ENCODE measurements at places on chromosomes 3 and 15.

DNA sequence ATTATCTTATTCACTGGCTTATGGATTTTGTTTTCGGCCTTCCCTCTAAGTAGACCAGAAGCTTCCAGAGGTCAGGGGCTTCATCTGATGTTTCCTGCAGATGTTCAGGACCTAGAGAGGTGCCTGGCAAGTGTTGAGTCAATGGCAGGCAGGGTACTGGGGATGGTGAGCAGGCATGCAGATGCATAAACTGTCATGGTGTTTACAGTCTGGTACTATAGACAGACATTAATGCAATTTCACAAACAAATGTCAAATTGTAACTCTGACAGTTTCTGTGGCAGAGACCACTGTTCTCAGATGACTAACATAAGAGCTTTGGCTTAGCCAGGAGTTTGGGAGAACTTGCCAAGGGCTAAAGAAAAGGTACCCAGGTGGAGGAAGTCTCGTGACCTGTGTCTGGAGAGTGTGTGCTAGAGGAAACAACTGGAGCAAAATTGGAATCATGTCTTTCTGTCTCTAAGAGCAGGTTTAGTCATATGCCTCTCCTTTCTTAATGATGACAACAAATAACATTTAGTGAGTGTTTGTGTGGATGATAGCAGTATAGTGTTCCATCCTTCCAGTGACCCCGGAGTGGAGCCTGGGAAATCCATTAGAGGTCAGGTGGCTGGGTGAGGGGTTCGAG is 53.7 kb upstream of the TRAK1 start:
- DNase-seq, result no peak

GRCh38 chr15:99101501-99101900 is 3.4 kb upstream of the SYNM start:
- no peak for DNase-seq

DNA sequence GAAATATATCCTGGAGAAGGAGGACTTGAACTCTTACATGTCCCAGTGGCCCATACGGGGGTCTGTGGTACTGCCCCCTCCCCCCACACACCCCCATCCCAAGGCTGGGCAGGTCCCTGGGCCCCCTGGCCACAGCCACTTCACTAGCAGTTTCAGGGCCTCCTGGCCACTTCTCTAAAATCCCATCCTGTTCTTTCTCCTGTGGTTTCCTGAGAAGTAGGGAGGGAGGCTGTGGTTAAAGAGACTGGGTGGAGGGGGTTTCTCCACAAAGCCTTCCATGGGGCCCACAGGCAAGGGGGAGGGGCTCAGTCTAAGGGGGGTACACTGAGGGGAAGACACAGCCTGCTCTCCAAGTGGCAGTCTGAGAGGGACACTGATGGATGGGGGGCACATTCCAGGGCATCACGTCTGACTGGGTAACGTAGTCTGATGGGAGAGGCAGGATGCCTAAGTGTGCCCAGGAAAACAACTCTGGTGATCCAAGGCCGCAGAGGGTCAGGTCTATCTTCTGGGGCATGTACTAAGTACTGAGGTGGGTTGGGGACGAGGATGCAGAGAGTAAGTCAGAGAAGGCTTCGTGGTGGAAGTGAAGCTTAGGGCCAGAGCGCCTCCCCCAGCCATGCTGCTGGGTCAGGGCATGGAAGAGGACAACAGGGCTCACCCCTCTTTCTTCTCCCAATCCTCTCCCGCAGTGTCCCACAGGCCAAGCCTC is 48.0 kb upstream of the C15orf39 start:
- no peak for DNase-seq

DNA sequence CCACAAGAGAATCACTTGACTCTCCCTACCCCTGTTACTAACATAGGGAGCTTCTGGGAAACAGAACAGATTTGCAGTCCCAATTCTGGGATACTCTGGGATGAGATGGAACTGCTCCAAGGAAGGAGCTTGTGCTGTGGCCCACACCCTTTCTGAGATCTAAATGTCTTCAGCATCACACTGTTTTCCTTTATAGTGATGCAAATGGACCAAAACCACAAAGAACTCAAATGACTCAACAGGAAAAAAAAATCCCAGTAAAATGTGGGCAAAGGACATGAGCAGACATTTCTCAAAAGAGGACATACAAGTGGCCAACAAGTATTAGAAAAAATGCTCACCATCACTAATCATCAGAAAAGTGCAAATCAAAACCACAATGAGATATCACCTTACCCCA is 155.6 kb downstream of the NECTIN3 start:
- DNase-seq, result no peak

GRCh38 chr3:17125738-17126442 is 241.1 kb downstream of the PLCL2 start:
- no peak for DNase-seq

DNA sequence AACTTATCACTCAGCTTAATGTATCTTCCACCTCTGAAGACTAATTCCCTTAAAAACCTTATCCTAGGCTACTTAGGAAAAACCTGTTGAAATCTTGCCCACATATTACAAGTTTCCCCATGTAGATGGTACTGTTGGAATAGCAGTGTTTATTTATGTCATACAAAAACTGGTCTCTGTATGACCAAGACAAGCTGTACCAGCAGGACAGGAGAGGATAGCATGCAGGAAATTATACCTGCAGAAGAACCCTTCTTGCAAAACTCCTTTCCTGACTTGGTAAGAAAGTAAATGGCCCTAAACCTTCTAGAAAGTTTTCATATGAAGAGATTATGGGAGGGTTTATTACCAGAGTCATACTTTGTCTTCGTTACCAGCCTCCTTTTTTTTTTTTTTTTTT is 25.3 kb upstream of the RNF111 start:
- DNase-seq, result no peak

- DNase-seq, result no peak
These were observed 106.2 kb downstream of the DGKG start for GRCh38 chr3:186255703-186256331.

GRCh38 chr3:40992023-40992422 is 207.3 kb upstream of the CTNNB1 start:
- no peak for DNase-seq

DNA sequence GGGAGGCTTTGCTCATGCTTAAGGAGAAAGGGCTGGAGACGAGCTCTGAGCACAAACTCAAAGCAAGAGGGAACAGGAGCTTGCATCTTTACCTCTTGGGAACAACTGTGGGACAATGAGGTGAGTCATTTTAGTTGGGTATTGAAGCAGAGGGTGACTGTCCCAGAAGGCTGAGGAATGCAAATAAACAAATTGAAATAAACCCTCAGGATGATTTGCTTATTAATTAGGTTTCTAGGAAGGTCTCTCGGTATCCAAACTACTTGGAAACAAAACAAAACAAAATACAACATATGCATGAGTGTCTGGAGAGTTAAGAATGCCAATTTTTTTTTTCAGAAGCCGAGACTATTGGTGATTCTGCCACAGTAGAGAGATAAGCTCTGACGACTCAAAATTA is 38.4 kb upstream of the CACNA2D3 start:
- no peak for DNase-seq

DNA sequence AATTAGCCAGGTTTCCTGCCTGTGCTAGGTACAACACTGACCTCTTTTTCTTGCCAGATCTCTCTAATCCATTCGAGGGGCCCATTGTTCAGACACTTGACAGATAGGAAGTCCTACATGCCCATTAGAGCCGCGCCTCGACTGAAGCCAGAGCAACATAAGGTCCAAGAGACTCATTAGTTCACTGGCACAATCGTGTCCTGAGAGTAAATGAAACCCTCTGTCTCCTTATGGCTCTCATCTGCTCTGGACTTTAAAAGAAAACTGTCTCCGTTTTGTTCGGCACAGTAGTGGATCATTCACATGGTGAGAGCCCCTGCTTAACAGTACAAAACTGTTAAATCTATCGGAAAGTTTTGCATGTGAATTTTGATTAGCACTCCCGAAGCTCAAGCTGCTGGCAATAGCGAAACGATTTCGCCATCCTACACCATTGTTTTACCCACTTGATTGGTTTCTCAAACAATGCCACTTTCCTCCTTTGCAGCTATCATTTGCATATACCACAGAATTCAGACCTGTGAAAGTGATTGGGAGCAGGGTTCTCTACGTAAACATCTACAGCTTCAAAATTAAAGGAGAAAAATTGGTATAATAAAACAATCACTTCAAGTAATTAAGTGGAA is 19.0 kb upstream of the C15orf61 start:
- no peak for DNase-seq

Data from cerebellar nuclear complex (tissue), 1 donor.